Activated CD8-positive, alpha-beta memory T cell treated with anti-CD3 and anti-CD28 coated beads for 1 hour (primary cell): ENCODE measurements at places on chromosomes 3 and 15.

- no peak for DNase-seq
Measured at GRCh38 chr3:55036883-55037577, 109.2 kb upstream of the LRTM1 start.

DNA sequence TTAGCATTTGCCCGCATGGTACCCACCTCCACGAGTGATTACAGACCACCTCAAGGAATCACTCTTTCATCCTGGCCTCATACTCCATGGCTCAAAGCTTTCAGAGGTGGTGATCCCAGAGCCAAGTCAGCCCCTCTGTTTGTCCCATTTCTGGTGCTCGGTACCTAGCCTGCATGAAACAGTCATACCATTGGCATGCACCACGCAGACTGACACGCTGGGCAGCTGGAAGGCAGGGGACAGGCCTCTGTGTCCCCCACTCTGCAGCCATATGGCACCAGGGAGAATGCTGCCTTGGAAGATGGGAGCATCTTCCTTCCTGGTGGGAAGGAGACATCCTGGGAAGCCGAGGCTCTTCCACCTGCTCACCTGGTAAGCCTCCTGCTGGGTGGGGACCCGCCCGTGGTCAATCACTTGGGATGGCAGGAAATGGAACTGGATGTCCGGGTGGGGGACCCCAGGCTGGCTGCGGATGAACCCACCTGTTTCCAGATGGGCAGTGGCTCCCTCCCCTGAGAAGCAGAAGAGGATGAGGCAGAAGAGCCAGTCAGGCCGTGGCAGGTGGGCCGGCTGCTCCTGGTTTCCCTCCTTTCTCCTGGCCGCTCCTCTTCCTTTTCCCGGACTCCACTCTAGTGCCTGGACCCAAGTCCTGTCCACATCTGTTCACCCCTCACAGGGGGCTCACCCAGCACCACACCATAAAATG is 26.9 kb downstream of the CHDH start:
- DNase-seq: no peak

DNA sequence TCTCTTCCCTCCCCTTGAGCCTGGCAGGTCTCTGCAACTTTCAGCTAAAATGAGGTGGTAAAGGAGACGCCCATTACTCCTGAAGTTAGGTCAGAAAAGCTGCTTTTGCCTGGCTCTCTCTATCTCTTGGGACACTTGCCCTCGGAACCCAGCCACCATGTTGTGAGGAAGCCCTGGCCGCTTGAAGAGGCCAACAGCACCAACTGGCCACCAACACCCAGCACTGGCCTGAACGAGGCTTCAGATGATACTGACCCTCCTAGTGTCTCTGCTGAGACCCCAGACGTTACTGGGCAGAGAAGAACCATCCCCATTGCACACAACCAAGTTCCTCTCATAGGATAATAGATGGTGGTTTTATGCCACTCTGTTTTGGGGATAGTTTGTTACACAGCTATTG is 49.5 kb upstream of the PCSK6 start:
- DNase-seq: no peak

- no peak for DNase-seq
Measured at GRCh38 chr3:116445311-116445841, at the start of gene LSAMP. TSS of gene LSAMP (minus strand) at chr3:116445487.

DNA sequence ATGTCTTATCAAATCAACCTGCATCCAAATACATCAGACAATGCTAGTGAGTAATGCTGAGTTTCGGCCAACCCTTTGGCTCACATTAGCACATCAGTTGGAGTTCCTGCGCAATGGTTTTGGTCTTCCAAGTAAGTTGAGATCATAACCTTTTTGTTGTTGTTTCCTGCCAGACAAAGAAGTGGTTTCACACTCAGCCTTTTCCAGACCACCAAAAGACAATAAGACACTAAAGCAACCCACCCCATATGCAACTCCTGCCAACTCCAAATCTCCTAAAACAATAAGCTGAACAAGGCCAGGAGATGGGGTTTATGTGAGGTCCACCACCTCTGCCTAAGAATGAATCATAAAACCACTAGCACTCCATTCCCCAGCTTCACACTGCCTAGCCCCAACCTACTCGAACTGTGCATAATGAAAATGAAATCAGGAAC is 177.0 kb downstream of the ERC2 start:
- no peak for DNase-seq

DNA sequence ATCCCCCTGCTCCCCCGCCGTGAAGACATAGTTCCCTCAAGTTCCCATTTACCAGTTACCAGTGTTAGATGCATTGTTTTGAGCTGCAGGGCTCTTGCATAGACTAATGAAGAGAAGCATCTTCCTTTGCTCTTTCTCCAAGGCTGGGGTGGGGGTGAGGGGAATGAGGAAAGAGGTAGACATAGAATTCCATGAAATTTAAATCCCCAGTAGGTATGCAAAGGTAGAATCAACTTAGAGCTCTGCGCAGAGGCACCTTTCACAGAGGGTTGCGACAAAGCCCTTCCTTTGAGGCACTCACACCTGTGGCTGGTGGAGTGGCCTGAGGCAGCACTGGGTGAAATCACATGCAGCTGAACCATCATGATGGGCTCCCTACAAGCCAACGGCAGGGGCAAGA is 101.3 kb downstream of the WDR76 start:
- DNase-seq: no peak

GRCh38 chr3:52682016-52682415 is 3.7 kb downstream of the PBRM1 start:
- DNase-seq: no peak

- DNase-seq: no peak
Measured at GRCh38 chr3:158743664-158744566, 11.7 kb upstream of the RARRES1 start.

GRCh38 chr3:29612536-29612935 is 331.7 kb downstream of the RBMS3 start:
- DNase-seq: no peak

GRCh38 chr15:64893481-64894394 is 18.0 kb upstream of the ANKDD1A start:
- peak; percentile 89 for DNase-seq

- DNase-seq: no peak
Measured at GRCh38 chr15:79071901-79072300, 18.7 kb downstream of the RASGRF1 start.

GRCh38 chr3:10855083-10855870 is 39.2 kb downstream of the SLC6A11 start:
- no peak for DNase-seq

- DNase-seq: no peak
Measured at GRCh38 chr3:183967693-183968092, 50.0 kb downstream of the ABCC5 start.

GRCh38 chr3:179450901-179451264 is 387 bp downstream of the GNB4 start:
- no peak for DNase-seq

DNA sequence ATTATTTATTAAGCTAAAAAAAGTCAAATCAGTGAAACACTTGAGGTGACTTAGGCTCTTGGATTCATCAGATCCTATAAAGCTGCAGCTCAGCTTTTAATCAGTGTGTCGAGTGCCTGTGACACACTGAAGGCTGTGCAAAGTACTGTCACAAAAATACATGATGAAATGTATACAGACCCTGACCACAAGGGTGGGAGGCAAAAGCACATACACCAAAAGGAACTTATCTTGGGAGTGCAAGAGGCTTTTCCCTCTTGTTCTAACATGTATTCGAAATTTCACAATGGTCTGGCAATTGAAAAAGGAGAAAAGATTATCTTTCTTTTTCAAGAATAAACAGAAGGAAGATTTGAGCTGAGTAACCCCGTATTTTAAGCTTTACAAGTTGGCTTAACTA is 35.9 kb downstream of the VGLL4 start:
- DNase-seq: no peak

- no peak for DNase-seq
Measured at GRCh38 chr15:69092159-69092558, 68.3 kb upstream of the GLCE start.

- no peak for DNase-seq
Measured at GRCh38 chr3:100198579-100199269, 62.1 kb upstream of the TBC1D23 start.

- DNase-seq: no peak
Measured at GRCh38 chr3:190083635-190084034, 37.1 kb downstream of the P3H2 start.

DNA sequence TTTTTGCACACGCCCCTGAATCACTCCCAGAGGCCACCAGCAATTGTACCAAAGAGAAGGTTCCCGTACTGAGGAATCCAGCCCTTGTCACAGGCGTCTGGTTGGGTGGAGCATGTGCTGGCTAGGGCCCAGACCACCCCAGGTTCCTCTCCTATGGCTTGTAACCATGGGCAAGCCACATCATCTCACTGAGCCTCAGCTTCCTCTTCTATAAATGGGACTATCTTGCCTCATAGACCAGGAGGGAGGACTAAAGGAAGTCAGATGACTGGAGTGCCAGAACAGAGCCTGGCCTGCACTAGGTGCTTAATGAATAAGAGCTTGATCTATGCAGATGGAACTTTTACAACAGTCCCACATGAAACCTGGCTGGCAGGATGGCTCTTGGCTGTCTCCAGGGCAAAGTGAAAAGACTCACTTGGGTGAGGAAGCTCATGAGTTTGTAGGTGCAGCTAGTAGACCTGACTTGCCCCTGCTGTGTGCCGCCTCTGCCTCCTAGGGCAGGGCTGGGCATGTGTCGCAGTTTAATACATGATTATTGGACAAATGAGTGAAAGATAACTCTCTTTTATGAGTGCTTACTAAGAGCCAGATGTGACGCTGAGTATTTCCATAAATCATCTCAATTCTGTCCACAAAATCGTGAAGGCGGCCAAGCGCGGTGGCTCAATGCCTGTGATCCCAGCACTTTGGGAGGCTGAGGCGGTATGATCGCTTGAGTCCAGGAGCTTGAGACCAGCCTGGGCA is 29.3 kb downstream of the CTSH start:
- no peak for DNase-seq

- DNase-seq: no peak
Measured at GRCh38 chr15:40146037-40146436, 14.8 kb upstream of the BUB1B start.

- DNase-seq: no peak
Measured at GRCh38 chr3:174098746-174099145, 701.2 kb downstream of the NLGN1 start.

- no peak for DNase-seq
Measured at GRCh38 chr3:170137986-170138385, 43.5 kb downstream of the PHC3 start.

DNA sequence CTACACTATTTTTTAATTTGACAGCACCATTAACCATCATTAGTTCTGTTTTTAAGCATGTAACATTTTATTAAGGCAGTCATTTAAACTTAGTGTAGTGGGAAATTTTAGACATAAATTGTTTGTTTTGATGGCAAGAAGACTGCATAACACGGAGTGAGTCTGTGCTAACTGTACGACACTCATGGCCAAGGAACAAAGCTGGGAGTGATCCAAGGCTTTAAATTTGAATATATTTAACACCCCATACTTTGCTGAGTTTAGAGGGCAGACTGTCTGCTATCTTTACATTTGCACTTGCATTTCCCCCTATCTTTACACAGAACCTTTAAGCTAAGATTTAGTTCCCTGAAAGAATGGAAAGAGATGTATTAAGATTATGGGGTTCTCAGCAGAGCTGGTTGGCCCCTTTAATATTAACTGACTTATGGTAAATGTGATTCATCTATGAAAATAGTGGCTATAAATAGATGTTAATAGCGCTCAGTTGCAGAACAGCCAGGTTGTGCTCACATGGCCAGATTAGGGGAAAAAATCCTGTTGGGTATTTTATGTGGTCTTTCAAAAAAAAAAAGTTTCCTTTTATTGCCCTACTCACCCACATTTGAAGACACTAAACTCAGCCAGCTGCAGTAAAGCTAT is 120.7 kb downstream of the CMSS1 start:
- DNase-seq: no peak

DNA sequence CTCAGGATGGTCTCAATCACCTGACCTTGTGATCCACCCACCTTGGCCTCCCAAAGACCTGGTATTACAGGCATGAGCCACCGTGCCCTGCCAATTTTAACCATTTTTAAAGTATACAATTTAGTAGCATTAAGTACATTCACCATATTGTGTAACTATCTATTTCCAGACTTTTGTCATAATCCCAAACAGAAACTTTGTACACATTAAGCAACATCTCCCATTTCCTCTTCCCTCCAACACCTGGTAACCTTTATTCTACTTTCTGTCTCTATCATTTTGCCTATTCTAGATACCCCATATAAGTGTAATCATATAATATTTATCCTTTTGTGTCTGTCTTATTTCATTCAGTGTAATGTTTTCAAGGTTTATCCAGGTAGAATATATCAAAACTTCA is 8.9 kb upstream of the MYLK start:
- DNase-seq: no peak

DNA sequence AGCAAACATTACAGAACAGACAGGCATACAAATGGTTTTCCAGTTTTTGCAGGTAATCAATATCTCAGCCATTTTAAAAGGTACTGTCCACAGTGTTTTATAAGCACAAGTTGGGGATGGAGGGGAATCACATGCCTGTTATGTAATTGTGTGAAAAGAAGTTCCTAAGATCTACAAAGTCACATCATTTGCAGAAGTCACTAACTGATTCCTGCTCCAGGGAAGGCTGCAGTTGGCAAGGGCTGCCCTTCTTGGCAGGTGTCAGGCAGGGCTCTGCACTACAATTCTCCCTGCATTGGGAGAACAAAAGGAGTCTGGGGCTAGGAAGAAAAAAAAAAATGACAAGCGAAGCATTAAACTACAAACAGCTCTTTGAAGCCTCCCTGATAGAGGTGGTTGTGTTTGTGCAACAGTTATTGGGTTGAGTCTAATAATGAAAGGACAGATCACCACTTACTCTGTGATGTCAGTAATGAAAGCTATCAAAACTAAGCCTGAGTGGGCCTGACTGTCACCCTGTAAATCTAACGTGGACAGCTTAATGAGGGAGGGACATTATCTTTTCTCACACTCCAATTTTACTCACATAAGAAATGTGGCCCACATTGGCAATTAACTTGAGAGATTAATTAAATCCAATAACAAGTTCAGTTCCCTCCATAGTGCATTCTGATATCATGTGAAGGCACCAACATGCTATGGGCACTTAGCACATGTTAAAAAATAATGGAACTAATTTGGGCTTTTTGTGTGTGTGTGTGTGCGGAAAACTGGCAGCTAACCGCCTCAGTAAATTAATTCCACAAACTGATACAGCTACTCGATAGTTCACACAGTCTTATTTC is 242.9 kb downstream of the FHIT start:
- DNase-seq: no peak

GRCh38 chr15:88243895-88244787 is 12.4 kb downstream of the NTRK3 start:
- no peak for DNase-seq

GRCh38 chr3:136950623-136951022 is 7.2 kb upstream of the IL20RB start:
- DNase-seq: no peak

GRCh38 chr3:16262174-16262573 is 2.6 kb downstream of the DPH3 start:
- no peak for DNase-seq

- no peak for DNase-seq
Measured at GRCh38 chr15:78739996-78740903, 71.0 kb downstream of the ADAMTS7 start.

- DNase-seq: no peak
Measured at GRCh38 chr3:132210476-132211346, 106.5 kb upstream of the ACP3 start.
